Ureter (tissue), 1 donor: ENCODE measurements at places on chromosomes 3 and 15. TPM values are rescaled to one million over a fixed set of nuclear protein-coding genes. Genes with fewer than 3 reads are reported as not detected.

The SCAANT1 gene
- total RNA-seq: not detected

The GXYLT2 gene
- total RNA-seq: 3.6 TPM

The MESP1 gene
- 0.29 TPM for total RNA-seq

The NANOGP8 gene
- 4.6 TPM for total RNA-seq

The ADGRG7 gene
- 0.78 TPM for total RNA-seq

The ZNF662 gene
- 45.1 TPM for total RNA-seq

The ZIC4 gene
- not detected for total RNA-seq

The GPR15 gene
- 4.0 TPM for total RNA-seq

The GOLGA6L10 gene
- 4.3 TPM for total RNA-seq

The SAMMSON gene
- total RNA-seq: not detected

The DNAH1 gene
- total RNA-seq: 16.6 TPM

The CFAP92 gene
- 2.1 TPM for total RNA-seq

The TRH gene
- not detected for total RNA-seq
